Stimulated activated CD8-positive, alpha-beta memory T cell treated with anti-CD3 and anti-CD28 coated beads, Interleukin-4, amount 100 ng/mL, for 1 hour (primary cell): ENCODE measurements at places on chromosomes 1 and 21.

- no peak for DNase-seq
These were observed 18.4 kb upstream of the CDCA8 start for GRCh38 chr1:37673920-37674319.

DNA sequence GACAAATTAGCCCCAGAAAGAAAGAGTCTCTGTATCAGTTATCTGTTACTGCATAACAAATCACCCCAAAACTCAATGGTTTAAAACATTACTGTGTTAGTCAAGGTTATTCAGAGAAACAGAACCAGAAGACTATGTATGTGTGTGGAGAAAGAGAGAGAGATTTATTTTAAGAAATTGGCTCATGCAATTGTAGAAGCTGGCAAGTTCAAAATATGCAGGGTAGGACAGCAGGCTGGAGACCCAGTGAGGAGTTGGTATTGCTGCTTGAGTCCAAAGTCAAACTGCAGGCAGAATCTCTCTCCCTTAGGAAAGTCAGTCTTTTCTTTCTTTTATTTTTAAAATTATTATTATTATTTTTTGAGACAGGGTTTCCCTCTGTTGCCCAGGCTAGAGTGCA is 50.2 kb upstream of the TNR start:
- no peak for DNase-seq

- no peak for DNase-seq
These were observed 134.7 kb downstream of the TGFBR3 start for GRCh38 chr1:91751275-91751674.

GRCh38 chr21:46661211-46661625 is 25.7 kb downstream of the PRMT2 start:
- DNase-seq, result peak; percentile 27

GRCh38 chr21:38267136-38267755 is 10.5 kb downstream of the KCNJ15 start:
- DNase-seq, result no peak

- peak; percentile 49 for DNase-seq
These were observed 14.4 kb downstream of the ABCG1 start for GRCh38 chr21:42233067-42233961.

- no peak for DNase-seq
These were observed 6.8 kb downstream of the SSU72 start for GRCh38 chr1:1567891-1568291.

GRCh38 chr21:25563361-25564116 is 43.7 kb downstream of the MRPL39 start:
- no peak for DNase-seq

GRCh38 chr1:237772009-237772408 is 118.7 kb downstream of the ZP4 start:
- DNase-seq, result no peak

DNA sequence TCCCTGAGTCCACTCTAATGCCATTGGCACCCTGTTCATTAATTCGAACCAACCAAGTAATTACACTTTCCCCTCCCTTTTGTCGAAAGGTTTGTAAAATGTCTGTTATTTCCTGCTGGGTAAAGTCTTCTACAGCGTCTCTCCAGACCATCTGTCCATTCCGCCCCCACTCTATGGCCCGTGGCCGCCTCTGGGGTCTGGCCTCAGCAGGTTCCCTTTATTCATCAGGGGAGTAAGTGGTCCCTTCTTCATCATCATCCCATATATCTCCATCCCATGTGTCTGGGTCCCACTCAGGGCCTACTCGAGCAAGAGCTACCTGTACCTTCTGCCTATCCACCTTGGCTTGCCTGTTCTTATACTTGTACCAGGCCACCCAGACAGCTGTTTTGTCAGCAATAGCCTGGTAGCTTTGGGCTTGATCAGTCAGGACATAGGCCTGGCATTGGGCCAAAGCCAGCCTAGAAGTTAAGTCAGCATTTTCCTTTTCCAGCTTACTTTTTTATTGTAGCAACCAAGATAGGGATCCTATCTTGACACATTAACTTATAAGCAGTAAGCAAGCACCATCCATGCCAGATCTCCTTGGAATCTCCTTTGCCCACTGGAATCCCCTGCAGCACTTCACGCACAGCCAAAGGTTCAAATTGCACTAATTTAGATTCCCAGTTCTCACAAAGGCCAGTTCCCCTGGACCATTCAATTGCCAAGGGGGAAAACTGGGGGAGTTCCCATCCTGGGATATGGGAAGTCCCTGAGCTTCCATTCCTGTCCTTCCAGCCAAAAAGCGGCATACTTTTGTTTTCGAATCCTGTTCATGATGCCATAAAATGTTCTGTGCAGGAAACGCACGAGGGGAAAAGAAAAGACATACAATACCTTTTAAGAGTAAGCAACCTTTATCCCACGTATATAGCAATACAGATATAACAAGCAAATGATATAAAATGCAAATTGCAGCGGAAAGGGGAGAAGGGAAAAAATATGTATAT is 6.6 kb upstream of the STUM start:
- no peak for DNase-seq

DNA sequence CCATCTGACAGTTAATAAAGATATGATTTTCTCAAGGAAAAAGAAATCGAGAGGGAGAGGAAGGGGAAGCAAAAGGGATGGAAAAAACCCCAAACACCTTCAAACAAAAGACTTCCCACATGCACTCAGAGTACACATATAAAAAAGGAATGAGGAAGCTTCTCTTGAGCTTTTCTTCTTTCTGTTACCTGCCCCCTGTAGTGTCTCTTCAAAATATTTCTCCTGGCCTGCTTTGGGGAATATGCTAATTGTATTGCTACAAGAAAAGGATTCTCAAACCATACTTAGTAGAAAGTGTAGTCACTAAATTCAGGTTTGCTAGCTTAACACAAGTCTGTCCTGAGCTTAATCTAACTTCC is 58.7 kb downstream of the KIF14 start:
- DNase-seq, result no peak

DNA sequence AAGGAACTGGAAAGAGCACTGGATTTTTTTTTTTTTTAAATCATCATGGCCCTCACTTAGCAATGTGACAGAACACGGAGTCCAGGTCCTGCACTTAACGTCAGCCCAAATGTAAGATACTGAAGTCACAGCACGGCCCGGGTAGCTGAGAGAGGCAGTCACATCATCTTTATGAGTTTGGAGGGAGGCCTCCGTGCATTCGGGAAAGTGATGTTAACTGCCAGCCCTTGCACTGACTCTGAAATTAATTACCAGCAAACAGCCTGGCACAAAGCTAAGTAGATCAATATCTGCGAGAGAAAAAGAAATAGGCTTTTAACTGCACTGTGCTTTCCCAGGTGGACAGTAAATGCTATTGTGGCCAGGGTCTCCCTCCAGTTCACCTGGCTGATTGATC is 109.5 kb upstream of the ADAR start:
- no peak for DNase-seq

DNA sequence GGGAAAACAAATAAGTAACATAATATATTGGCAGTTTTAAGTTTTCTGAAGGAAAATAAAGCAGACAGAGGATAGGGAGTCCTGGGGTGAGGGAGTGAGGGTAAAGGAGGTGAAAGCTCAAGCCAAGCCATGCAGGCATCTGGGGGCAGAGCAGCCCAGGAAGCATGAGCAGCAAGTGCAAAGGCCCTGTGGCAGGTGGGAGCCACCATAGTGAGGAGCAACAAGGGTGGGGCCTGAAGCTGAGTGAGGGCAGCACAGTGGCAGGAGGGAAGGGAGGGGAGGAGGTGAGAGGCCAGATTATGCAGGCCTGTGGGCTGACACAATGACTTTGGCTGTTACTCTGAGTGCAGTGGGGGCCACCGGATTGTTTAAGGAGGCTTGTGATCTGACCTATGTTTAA is 138.8 kb upstream of the TNR start:
- no peak for DNase-seq

- no peak for DNase-seq
These were observed 53.6 kb upstream of the NEXN start for GRCh38 chr1:77834771-77835334.

- no peak for DNase-seq
These were observed 55.8 kb downstream of the FBXO2 start for GRCh38 chr1:11598461-11598860.

DNA sequence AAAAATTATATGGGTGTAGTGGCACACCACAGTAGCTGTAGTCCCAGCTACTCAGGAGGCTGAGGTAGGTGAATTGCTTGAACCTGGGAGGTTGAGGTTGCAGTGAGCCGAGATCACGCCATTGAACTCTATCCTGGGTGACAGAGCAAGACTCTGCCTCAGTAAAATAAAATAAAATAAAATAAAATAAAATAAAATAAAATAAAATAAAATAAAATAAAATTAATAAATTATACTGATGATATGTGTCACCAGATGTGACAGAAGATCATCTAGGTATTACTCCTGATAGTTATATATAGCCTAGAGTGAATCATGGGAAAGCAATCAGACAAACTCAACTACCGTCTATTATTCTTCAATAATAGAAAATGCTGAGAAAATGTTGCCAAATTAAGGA is 972.5 kb downstream of the MRPL39 start:
- no peak for DNase-seq

- no peak for DNase-seq
These were observed 183.8 kb downstream of the AJAP1 start for GRCh38 chr1:4838231-4838630.

DNA sequence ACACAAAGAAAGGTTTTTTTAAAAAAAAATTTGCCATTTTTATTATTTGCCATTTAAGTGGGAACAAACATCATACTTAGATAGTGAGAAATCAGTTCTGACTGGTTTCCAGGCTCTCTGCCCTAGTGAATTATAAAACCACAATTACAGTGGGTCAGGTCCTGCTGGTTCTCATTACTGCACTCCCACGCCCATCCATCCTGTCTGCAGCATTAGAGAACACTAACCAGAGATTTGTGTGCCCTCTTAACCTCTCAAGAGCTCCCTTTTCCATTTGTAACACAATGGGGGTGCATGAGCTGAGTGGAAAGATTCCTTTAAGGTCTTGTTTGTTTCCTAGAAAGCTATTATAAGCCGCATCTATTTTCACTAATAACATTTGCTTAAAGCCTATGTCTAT is 489.3 kb downstream of the AMY1C start:
- no peak for DNase-seq

DNA sequence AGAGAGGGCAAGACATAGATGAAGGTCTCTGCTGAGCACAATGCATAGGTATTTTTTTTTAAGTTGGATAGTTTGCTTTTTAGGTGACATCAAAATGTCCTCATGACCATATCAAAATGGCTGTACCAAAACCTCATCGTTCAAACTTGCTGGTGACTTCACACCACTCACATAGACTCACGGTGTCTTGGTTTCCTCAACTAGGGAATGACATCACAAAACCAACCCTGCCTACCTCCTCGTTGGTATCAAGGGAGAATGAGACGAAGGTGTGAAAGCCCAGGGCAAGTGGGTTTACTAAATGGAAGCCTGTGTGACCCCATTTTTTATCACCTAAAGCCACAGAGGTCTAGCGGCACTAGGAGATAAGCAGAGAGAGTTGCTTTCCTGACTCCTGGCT is 1.6 kb downstream of the PIGR start:
- DNase-seq, result no peak

GRCh38 chr1:58979677-58980076 is 195.8 kb upstream of the JUN start:
- DNase-seq, result no peak

GRCh38 chr1:20308569-20308968 is 17.9 kb downstream of the VWA5B1 start:
- no peak for DNase-seq

GRCh38 chr21:42388740-42389448 is 7.0 kb downstream of the TMPRSS3 start:
- DNase-seq, result no peak

- DNase-seq, result no peak
These were observed 142.9 kb downstream of the FASLG start for GRCh38 chr1:172801771-172802322.

DNA sequence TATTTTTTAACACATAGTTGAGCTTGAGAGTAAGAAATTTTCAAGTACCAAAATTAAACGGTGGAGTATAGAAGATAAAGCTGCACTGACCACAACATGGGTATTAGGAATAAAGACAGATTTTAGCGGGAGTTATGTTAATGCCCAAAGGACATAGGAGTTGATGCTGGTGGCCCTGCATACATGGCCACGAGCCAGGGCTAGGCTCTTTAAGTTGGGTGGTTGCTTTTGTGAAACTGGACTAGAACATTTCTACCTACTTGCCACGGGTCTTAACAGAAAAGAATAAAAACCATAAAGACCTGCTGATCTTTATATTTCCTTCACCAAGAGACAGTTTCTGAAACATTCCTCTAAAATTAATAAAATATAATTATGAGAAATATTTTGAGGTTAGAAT is 14.9 kb downstream of the EDEM3 start:
- no peak for DNase-seq

- DNase-seq, result no peak
These were observed 454 bp downstream of the CORT start for GRCh38 chr1:10450156-10450814.

- no peak for DNase-seq
These were observed 40.8 kb upstream of the KCTD3 start for GRCh38 chr1:215526147-215526845.

- DNase-seq, result no peak
These were observed 4.3 kb upstream of the MAN1A2 start for GRCh38 chr1:117362986-117363385.

DNA sequence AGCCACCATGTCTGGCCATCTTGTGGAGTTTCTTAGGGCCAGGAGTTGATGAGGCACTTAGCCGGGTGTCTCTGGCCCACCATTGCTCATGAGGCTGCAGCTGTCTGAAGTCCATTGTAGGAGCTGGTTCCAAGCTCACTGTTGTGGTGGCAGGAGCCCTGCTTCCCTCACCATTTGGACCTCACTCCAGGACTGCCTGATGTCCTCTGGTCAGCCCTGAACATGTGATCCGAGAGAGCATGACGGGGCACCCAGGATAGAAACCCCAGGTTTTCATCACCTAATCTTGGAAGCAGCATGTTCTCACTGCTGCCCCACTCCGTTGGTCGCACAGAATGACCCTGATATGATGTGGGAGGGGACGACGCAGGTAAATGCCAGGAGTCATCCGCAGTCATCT is 56.2 kb upstream of the FAM3B start:
- DNase-seq, result no peak

DNA sequence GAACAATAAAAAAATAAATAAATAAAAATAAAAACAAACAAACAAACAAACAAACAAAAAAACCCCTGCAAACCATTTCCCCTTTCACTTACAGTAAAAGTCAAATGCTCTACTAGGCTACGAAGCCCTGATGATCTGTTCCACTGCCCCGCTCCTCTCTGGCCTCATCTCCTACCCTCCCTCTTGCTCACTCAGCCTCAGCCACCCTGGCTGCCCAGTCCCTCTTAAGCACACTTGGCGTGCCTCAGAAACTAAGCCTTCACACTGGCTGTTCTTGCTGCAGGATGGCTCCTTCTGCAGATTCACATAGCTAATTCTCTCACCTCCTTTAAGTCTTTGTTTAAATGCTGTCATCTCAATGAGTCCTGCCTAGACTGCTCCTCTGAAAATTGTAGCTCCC is 30.8 kb upstream of the UHMK1 start:
- no peak for DNase-seq
